Kidney epithelial cell (primary cell): ENCODE measurements at places on chromosomes 5 and 9.

DNA sequence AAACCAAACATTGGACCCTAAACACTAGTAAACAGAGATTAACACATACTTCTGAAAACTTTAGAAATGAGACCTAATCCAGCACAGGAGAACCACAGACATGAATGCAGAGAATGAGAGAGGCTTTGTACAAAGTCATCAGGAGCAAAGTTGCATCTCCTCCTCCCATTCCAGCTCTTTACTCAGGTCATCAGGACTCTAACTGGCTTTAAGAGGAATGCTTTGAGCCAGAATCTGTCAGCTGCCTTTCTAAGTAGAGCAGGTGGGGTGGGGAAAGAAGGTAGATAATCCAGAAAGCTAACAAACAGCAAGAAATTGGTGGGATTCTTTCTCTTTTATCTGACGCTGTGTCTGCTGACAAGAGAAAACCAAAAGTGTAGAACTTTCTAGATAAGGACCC is 582.7 kb upstream of the DMAC1 start:
- DNase-seq: no peak

- no peak for DNase-seq
These were observed 24.2 kb downstream of the TNFAIP8 start for GRCh38 chr5:119379942-119380547.

- no peak for DNase-seq
These were observed 161.8 kb upstream of the IRX2 start for GRCh38 chr5:2913281-2913680.

DNA sequence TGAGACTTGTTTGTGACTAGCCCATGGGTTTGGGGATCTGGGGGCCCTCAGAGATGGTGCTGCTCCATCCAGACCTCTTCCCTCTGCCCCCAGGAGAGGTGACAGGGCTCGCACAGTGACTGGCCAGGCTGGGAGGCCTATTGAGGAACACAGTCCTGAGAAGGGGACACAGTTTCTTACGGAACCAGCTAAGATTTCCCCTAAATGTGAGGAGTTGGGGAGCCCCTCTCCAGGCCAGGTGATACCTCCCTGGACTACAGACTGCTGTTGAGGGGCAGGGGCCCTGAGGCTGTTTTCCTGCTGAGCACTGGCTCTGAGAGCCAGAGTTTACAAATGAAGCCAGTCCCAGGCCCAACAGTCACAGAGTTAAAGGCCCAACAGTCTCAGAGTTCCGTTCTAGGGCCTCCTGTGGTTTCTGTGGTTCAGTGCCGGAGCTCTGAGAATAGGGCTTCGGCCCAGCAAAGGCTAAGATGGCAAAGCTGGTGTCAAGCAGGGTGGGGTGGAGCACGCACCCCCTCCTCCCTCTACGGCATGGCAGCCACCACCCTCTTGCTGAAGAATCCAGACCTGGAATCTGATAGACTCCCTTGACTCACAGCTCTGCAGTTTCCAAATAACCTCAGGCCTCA is 1.1 kb upstream of the SEMA4D start:
- DNase-seq: no peak

GRCh38 chr5:151038801-151039238 is 18.4 kb downstream of the GPX3 start:
- no peak for DNase-seq

- DNase-seq: no peak
These were observed 18.1 kb upstream of the COL5A1 start for GRCh38 chr9:134623258-134624066.

GRCh38 chr5:172031894-172032461 is 25.5 kb upstream of the FBXW11 start:
- no peak for DNase-seq

- no peak for DNase-seq
These were observed 29.1 kb downstream of the TRIO start for GRCh38 chr5:14172149-14172795.

DNA sequence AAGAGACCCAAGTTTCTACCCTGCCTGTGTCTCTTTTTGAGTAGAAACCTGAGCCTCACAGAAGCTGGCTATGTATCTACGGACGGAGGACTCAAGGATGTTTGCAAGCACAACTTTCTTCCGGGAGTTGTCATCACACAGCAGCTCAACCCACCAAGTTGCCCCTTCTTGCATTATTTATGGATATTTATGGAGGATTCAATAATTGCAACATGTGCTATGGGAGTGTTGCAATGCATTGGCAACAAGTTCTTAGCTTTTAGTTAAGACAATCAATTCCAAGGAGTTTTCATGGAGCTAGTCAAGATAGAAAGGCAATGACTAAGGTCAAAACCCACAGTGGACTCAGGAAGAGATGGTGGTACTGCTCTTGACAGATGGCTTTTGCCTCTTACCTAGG is 336.9 kb downstream of the ENC1 start:
- DNase-seq: no peak

GRCh38 chr5:103847060-103847459 is 284.5 kb upstream of the NUDT12 start:
- DNase-seq: no peak

- DNase-seq: no peak
These were observed 463.4 kb downstream of the PDE4D start for GRCh38 chr5:59430066-59430685.

DNA sequence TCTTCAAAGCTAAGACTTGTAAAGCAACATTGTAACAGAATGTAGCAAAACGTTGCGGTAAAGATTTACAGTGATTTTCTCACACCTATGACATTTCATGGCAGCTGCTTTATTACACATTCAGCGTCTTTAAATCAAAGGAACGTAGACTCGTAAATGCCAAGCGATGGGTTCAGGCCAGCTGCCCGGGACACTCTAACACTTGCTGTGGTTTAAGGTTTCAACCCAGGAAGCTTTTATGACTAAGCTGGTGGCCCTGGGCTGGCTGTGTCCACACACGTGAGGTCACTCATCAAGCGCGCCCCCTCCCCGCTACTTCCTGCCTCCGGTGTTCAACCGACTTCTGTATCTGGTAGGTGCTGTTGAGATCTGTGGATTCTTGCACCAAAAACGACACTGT is 2.5 kb downstream of the SLC6A18 start:
- DNase-seq: no peak

DNA sequence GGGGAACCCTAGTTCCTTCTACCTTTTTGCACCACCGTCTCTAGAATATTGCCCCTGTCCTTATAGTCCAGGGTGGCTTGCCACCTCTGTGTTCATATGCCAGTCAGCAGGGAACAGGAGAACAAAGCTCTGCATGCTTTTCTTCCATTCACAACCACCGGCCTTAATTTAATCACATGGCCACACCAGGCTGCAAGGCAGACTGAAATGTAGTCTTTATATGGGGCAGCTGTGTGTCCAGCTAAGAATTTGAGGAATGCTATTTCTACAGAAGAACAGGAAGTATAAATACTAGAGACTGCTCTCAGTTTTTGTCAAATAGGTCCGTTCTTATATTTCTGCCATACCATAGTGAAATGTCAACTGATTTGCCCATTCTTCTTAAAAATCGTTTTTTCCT is 5.8 kb downstream of the C5orf22 start:
- DNase-seq: no peak

DNA sequence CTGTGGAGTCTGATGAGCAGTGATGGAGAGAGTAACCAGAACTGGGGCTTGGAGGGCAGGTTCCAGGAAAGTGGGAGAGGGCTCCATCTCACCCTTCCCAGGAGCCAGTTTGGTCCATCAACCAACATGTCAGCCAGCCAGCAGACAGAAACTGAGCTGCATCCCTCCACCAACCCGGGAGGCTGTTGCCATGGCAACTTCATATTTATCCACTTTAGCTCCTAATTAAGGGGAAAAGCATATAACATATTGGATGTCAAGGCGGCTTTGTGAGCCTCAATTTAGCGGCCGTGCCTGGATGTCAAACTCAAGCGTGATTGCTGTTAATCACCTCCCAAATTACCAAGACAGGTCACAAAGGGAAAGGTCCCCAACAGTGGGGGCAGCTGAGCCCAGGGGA is 81.5 kb upstream of the ARAP3 start:
- no peak for DNase-seq

DNA sequence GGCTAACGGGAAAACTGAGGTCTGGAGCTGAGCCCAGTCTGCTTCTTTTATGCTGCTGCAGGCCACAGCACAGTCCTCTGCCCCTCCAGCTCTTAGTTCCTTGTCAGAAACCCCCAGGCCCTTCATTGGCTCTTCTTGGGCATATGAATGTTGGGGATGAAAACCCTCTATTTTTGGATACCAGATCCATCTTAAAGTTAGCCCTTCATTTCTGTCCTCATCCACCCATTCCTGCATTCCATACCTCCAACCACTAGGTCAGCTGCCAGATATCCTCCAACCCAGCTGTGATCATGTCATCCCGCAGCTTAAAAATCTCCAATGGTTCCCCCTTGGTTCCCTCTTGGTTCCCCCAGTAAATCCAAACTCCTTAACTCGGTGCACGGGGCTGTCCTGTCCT is 1.8 kb upstream of the SLC25A51 start:
- DNase-seq: no peak

DNA sequence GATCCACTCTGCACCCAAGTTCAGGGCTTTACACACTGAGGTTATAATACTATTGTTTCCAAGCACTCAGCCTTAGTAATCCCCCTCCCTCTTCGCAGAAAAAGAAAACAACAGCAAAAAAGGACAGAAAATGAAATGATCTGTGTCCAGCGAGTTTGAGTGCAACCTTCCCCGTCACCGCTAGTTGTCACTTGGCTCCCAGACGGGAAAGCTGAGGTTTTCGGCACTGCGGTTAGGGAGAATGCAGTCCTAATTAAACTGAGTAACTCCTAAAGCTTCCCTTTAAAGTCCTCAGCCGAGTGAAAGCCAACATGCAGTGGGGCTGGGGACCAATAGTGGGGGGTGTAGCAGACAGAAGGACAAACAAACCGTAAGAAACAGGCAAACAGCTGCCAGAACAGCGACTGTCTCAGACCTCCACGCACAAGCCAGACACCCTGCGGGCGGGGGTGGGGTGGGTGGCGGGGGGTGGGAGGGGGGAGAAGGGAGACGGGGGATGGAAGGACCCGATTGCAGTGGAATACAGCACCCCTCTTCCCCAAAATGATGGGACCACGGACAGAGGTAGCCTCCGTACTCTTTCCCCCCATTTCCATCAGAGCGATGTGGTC is 680 bp downstream of the GLRA1 start:
- no peak for DNase-seq

- no peak for DNase-seq
These were observed 1.4 kb downstream of the IQGAP2 start for GRCh38 chr5:76404223-76405211.

GRCh38 chr5:154830596-154830995 is 19.8 kb downstream of the FAXDC2 start:
- no peak for DNase-seq

GRCh38 chr9:130847306-130848217 is 12.5 kb downstream of the ABL1 start:
- peak; percentile 90 for DNase-seq

GRCh38 chr5:161411156-161411555 is 135.4 kb downstream of the GABRB2 start:
- DNase-seq: no peak

DNA sequence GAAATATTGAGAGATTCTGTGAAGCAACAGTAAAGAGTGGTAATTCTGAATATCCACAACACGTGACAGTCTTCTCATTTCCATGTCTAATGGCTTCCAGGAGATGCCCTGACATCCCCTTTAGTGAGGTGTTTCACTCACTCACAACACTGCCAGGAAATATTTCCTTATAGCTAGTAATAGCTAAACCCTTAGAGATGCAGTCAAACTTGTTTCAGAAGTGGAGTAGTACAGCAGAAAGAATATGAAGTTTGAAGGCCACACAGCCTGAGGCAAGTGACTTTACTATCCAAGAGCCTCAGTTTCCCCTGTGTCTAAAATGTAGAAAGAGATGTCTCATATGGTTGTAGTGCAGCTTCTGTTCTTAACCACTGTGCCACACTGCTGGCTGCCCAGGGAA is 139.2 kb downstream of the CDK5RAP2 start:
- DNase-seq: no peak

- DNase-seq: no peak
These were observed 4.7 kb upstream of the TMEM210 start for GRCh38 chr9:137176302-137177182.

GRCh38 chr5:158393457-158393856 is 534.5 kb upstream of the CLINT1 start:
- no peak for DNase-seq

GRCh38 chr5:415928-416635 is 26.9 kb upstream of the EXOC3 start:
- DNase-seq: no peak

DNA sequence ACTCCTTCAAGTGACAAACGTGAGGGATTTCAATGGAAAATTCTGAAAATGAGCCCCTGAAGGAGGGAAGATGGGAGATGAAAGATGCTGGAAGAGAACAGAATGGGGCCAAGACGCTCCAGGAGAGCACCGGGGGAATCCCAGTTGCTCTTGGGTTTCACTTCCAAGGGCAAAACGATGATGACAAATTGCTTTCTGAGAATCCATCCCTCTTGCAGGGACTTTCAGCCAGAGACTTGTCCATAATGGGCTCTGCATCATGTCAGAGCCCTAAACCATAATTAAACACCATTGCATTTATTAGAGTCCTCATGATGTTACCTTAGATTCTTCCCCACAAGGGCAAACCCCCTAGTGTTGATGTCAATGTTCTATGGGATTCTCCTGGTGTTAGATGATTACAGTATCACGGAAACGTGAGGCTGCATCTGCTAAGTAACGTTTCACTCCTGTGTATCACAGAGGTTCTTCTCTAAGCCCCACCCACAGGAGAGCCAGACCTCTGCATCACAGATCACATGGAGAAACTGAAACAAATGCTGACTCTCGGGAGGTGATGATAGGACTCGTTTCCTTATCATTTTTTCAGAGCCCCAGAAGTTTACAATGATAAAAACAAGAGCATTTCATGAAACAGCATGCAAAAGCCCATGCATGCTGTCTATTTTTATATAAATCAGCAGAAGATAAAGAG is 114.4 kb downstream of the TENT4A start:
- DNase-seq: no peak

DNA sequence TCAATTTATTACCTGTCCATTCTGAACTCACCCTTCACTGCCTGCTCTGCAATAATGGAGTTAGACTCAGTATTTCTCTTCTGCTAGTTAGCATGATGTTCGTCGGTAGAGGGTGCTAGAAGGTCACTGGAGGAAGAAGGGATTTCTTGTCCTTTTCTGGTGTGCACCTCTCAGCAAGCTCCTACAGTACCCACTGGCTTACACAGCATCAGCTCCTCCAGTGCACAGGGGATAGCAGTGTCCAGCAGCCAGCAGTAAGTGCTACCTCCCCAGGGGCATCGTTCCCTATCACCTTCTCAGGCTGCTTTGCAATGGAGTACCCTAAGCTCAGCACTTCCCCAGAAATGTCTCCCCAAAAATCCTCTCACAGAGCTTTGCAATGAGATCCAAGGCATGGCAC is 45.9 kb upstream of the APC start:
- DNase-seq: no peak

DNA sequence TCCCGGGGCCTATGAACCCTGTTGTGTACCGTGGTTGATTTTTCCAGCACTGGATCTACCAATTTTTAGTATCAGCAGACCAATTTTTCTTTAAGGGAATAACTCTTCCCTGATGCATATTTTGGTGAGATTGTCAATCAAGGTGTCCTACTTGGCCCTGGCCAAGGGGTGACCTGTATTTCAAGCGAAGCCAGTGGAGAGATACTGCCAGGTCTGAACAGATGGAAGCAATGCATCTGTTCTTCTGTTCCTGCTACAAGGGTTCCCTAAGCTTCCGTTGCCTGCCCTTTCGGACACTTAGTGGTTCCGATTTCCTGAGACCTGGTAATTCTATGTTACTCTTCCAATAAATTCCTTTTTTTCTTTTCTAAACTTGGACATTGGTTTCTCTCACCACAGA is 37.3 kb downstream of the ADAM19 start:
- DNase-seq: no peak

GRCh38 chr5:136073714-136074529 is 45.1 kb downstream of the TGFBI start:
- DNase-seq: no peak

GRCh38 chr5:72281430-72281763 is 38.6 kb downstream of the MRPS27 start:
- DNase-seq: no peak
